Caudate nucleus (tissue), 63 donors: ENCODE measurements at places on chromosomes 4 and X.

DNA sequence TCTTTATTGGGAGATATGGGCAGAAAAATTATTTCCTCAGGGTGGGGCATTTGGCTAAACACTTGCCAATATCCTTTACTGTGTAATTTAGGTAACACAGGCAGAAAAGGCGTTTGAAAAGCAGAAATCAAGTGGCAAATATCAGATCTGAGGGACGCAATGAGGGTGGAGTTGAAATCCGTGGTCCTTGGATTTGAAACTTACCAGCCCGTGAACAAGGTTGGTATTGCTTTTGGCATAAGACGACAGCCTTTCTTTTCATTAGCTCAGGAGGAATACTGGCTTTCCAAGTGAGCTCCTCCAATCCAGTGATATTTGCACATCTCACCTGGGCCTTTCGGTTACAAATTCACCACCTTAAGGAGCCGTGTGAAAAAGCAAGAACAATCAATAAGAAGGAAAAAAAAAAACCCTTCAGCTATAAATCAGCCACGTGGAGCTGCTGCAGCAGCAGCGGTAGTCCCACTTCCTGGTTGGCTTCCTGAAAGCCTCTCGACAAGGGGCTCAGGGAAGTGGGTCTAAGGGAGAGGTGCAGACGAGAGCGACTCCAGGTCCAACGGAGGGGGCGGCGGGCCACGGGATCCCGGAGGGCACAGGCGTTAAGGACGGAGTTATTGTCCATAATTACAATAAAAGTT lies 734 bp upstream of the GALNT7 start:
- peak; percentile 61 for DNase-seq

GRCh38 chrX:131827935-131828334 lies 195.2 kb upstream of the STK26 start:
- DNase-seq, result no peak

- no peak for DNase-seq
Measured at GRCh38 chr4:150123796-150124677, 45.8 kb downstream of the DCLK2 start.

- no peak for DNase-seq
Measured at GRCh38 chr4:56211202-56211601, 176.1 kb downstream of the AASDH start.

DNA sequence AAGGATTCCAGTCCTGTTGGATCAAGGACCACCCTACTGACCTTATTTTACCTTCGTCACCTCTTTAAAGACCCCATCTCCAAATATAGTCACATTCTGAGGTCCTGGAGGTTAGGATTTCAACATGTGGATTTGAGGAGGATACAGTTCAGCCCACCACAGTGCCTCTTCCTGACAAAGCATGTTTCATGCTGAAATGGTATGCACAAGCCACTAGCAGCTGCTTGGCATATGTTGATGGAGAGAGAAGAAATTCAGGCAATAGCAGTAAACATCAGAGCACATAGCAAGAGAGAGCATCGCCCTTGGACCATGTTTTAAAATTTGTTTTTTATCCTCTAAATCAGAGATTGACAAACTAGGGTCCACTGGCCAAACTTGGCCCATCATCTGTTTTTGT lies 172.1 kb downstream of the PRKX start:
- no peak for DNase-seq

- DNase-seq, result no peak
Measured at GRCh38 chr4:148057516-148057915, 325.6 kb downstream of the ARHGAP10 start.

DNA sequence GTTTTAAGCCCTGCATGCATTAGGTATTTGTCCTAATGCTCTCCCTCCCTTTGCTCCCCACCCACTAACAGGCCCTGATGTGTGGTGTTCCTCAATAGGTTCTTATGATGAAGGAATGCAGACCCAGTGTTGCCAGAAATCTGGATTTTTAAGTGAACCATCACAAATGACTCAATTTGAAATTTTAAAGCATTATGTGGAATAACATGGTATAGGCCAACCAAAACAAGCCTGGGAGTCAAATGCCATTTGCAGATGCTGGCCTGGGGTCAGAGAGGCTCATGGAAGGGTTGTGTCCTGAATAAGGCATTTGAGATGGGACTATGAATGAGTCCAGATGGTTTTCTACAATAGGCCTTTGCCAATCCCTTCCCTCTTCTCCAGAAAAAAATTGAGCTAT lies 179.6 kb downstream of the SHROOM3 start:
- DNase-seq, result no peak

GRCh38 chr4:86101841-86102240 lies 258.0 kb downstream of the MAPK10 start:
- DNase-seq, result no peak

DNA sequence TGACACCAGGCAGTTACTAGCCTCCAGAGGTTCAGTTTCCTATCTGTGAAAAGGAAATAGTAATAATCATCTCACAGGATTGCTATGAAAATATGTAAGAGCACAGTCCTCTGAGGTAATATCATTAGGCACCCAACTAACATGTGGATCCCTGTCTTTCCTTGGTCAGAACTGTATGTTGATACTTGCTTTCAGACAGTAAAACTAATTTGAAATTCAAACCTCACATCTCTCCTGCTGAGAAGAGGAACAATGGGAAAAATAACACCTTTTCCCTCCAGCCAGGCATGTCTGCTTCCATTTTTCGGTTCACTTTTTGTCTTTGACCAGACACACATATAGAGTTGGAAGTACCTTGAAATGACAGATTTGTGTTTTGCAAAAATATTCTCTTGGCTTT lies 262.7 kb downstream of the IL15 start:
- DNase-seq, result no peak

DNA sequence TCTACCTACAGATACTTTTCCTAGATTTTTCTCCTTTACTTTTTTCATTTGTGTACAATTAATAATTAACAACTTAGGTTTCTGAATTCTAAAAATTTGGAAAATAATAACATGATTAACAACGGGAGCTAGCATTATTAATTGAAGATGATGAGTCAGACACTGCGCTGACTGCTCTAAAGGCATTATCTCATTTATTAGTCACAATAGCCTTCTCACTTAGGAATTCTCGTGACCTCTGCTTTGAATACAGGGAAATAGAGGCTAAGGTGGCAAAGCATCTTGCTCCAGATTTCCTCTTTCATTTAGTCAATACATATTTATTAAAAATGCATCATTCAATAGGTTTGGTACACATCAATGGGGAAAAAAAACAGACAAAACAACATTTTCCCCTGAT lies 441.3 kb downstream of the PCDH18 start:
- no peak for DNase-seq

DNA sequence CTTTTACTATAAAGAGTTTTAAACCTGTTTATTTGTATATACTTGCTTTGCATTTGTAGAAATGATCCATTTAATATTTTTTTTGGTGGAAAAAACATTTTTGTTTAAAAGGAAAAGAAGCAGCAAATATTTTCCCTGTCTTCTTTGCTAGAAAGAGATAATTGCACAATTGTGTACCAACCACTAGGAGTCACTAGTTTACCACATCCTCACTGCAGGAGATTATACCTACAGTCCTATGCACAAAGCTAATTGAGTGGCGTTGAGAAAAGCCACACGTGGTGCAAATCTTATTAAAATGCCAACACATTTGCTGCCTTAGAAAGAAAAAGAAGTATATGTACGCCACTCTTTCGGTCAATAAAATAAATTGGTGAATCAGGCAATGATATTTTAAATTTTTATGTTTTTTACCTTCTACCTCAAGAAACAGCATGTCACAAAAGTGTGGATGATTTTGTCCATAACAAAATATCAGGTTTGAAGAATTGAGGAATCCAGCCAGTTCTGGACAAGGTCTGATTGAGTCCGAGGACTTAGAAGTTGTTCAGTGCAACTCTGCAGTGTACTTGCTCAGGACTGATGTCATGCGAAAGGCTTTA lies 102.9 kb downstream of the GRXCR1 start:
- no peak for DNase-seq

- no peak for DNase-seq
Measured at GRCh38 chrX:18422886-18423285, 2.5 kb upstream of the CDKL5 start.

GRCh38 chr4:90585961-90586360 lies 458.8 kb downstream of the CCSER1 start:
- DNase-seq, result no peak

GRCh38 chr4:98027827-98028226 lies 115.4 kb downstream of the STPG2 start:
- DNase-seq, result no peak

- no peak for DNase-seq
Measured at GRCh38 chr4:73721435-73721834, 18.9 kb upstream of the CXCL8 start.

DNA sequence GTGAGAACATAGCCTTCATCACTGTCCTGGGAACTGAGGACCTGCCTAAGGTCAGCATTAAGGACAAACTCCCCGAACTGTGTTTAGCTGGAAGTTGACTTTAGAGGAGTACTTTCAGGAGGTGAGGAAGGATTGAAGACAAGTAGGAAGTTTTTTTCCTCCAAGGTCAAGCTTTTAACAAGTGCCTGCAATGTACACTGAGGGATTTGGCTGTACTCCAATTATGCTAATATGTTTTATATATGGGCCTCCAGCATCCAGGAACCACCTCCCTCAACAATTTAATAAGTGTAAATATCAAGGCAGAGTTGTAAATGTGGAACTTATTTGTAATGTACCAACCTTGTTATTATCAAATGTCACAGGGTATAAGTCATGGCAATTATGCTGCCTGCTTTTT lies 726.2 kb downstream of the RPA4 start:
- DNase-seq, result no peak

DNA sequence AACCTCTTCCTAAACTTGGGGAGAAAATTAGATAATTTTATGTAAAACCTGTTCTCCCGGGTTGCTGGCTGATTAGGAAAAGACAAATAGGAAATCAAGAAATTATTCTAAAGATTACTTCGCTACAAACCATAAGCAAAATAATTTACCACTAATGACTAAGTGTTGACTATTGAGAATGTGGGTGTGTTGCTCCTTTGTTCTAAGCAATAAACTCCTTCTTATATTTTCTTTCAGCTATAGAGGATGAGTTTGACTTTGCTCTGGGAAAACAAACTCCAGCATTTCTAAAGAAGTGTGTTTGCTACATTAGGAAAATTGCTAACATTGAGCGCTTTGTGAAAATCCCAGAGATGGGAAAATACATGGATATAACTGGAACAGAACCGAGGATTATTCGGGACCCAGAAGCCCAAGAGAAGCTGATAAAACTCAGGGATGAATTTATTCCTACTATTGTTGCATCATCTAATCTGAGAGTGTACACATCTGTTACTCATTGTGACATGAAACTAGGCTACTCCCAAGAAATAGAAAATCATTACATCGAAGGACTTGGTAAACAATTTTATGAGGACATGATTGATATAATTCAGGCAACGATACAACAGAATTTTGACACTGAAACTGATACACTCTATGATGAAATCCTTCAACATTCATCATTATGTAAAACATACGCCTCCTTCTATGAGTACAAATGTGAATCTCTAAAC lies 194.2 kb downstream of the NWD2 start:
- no peak for DNase-seq

- no peak for DNase-seq
Measured at GRCh38 chr4:120821029-120821428, 101.5 kb downstream of the PRDM5 start.

DNA sequence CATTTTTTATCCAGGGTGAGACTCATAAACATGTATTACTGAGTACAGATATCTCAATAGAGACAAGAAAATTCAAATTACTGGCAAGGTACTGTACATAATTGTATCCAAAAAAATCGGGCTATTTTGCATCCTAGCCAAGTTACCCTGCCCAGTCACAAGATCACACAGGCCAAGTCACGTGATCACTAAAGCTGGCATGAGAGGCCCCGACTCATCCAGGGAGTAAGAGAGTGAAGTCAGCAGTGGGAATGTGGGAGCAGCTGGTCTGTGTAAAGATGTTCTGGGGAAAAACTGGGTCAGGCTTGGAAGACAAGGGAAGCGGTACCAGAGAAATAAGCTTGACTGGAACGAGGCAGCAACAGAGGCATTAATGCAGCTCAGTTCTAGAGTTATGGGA lies 119.3 kb upstream of the STS start:
- DNase-seq, result no peak

DNA sequence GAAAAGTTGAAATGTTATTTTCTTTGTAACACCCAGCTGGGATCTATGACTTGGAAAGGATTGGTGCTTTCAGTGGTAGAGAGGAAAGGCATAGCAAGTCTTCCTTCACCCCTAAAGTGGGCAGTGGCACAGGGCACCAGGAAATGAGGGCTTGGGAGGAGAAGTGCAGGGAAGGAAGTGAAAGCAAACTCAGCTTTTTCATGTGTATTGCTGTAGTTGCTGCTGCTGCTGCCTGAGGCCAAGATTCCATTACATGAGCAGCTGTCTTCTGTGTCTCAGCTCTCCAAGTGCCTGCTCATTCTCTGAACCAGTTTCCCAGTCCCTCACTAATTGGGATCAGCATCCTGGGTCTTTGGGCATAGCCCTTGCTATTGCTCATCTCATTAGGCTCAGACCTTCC lies 2.6 kb downstream of the HCCS start:
- no peak for DNase-seq

DNA sequence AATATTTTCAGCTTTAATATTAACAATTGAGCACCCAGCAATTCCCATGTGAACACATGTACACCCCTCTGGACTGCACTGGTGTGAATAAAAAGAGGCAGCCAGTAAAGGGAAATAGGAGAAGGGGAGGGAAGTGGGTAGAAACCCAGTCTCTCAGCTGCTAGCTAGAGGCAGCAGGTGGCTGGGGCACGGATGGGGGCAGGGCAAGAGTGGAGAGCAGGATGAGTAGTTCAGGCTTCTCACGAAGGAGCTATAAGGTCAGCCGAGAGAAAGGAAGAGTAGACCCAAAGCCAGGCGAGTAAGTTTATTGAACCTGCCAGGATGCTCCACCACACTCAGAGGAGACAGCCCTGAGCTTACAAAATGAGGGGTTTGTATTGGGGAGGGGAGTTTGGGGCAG lies 184.8 kb upstream of the MTMR8 start:
- no peak for DNase-seq

DNA sequence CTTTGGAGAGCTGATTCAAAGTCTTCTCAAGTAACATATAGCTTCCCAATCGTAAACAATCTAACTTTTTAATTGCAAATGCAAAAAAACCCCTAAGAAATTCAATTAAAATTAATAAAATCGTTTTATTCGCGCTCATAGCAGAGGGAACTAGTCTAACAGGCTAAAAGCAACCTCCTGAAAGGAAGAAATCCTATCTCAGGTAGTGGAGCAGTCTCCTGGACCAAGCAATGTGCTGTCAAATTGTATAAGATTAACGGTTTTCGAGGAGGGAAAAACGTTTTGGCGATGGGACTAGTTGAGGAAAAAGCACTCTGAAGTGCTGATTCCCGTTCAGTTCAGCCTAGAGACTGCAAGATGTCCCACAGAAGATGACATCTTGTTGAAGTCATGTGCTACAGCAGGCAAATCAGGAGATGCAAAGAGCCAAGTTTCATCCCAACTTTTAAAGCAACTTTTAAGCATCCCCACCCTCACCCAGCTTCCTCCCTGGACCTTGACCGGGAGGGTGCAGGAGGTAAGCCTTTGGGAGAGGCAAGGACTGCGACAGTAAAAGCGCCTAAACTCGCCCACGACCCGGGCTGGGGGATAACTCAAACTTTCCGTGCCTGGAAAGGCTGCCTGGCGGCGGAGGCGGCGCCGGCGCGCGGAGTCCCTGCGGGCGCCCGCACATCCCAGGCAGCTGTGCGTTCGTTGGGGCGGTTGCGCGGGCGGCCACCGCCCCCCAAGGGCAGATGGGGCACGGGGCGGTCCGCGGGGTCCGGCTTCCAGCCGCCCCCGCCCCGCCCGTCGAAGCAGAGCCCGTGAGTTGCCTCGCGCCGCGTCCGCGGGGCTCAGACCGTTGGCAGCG lies 784 bp downstream of the MAP7D3 start:
- DNase-seq, result no peak
